ENCODE measurements at places on chromosomes 6 and 20.

DNA sequence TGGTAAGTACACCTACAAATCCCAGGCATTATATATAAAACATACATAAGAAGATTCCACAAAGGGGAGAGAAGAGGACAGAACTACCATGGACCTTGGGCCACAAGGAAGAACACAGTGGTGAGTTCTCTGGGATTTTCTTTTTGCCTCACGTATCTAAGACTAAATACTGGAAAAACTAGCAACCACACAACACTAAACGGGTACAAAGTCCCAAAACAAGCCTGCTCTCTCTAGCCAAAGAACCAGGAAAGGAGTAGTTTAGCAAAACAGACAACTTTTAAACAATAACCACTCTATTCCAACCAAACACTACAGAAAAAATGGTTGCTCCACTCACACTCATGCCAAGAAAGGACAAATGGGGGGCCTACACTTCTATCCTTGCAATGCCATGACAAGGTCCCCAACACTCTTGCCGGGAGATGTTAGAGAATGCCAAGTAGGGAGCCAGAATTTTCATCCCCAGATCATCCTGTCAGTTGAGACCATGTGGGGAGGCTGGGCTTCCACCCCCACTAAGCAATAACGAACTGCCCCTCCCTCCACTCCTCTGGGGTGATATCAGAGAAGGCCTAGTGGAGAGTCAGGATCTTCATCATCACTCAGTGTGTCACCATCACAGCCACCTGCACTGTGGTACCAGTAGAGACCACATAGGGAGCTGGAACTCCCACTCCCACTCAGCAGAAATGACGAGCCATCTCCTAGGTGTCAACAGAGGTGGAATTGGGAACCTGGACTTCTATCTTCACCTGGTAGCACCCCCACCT is 123.5 kb downstream of the DST start:
- DNase-seq, result no peak

- peak; percentile 60 for DNase-seq
These were observed at the start of gene IER3 for GRCh38 chr6:30744054-30744805. IER3 (minus strand) TSS chr6:30744547; CDS start chr6:30744518, 29 bp downstream.

DNA sequence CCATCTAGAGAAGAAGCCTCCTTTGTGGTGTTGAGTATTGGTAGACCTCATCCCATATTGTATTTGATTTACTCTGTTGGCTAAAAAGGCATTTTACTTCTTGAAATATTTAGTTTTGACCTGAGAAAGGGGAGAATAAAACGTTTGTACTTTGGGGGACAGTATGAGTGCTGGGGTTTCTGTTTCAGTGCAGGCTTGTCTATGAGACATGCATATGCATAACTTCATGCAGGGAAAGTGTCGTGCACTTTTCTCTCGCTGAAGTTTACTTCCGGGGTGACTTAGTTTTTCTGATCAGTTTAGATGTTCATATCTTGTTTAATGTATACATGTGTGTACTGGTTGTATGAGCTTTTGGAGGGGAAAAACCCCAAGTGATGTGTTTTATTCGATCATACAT is 59.5 kb downstream of the UTRN start:
- DNase-seq, result no peak

DNA sequence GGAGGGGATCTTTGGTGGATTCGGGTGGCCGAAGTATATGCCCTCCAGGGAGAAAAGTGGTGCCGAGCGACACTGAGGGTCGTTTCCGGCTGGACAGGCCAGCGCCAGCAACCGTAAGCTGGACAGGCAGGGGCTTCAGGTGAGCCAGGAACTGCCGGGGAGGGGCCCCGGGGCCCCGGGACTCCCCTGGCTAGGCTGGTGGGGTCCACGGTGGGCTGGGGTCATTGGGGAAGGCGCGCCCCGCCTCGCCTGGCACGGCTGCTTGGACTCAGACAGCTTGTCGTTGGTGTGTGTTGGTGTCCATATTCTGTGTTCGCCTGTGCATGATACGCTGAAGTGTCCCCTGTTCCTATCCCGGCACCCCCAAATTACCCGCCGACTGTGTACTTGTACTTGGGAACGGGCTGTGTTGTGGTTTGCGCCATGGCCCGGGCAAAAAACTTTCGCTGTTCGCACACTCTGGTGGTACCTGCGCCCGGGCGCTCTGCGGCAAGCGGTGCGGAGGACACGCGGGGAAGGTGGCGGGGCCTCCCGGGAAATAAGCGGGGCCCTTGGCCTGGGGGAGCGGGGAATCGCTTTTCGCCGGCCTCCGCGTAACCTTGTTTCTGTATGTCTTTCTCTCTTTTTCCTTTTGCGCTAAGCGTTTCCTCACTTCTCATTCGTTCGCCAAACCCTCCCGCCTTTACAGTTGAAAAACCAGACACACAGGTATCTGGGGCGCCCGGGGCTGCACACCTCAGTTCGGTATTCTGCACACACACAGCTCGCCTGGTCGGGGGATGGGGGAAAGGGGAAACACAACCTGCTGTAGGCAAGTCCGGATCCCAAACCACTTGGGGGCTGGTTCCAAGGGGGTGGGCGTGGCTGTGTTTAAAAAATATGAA is 3.2 kb downstream of the GNAS start:
- no peak for DNase-seq

GRCh38 chr6:168562576-168563151 is 121.7 kb downstream of the SMOC2 start:
- DNase-seq, result no peak

DNA sequence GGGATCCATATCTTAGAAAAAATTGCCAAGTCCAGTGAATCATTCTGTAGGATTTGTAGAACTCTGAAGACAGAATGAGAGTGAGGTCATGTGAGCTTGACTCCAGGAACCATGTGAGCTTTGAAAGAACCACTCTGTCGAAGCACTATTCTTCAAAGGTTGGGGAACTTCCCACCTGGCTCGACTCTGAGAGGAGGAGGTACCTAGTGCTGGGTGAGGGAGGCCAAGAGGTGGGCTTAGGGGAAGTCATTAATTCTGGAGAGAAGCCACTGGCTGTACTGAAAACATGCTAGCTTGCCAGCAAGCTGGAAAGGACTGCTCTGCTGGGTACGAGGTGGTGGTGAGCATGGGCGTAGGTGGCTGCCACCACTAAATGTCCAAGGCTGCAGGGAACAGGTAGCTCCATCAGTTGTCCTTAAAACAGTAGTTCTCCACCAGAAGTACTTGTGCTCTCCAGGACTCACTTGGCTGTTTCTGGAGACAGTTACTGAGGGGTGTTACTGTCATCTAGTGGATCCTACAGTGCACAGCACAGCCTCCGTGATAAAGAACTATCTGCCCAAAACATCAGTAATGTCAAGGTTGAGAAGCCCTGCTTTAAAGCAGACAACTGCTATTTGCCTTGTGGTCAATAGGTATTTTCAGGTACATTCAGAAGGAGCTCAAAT is 34.7 kb upstream of the SYNJ2 start:
- DNase-seq, result no peak

GRCh38 chr20:44979090-44979621 is 12.8 kb downstream of the STK4 start:
- peak; percentile 57 for DNase-seq

DNA sequence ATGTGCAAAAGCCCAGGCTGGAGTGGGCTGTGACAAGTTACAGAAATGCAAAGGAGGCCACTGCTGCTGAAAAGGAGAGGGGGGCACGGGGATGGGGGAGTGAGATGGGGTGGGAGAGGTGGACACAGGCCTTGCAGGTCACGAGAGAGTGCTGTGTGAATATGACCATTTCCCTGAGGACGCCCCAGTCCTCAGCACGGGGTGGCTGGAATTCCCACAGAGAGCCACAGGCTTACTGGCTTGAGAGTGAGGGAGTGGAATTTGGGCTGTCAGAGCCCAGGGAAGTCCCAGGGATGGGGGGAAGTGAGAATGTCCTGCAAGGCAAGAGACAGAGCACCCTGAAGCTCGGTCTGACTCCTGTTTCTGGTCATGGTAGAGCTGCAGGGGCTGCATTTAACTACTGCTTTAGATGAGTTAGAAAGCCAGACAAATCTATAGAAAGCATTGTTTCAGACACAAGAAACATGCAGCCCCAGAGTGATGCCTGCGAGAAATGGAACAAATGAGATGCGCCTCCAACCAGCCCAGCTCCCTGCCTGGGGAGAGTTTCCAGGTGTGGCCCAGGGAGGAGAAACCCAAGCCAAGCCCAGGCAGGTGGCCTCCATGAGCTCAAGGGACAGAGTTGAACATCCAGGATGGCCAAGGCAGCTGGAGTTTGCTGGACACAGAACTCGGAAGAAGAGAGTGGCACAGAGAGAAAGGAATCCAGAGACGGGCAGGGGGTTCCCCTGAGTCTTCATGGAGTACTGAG is 30.5 kb downstream of the NPEPL1 start:
- no peak for DNase-seq

- no peak for DNase-seq
These were observed 94.7 kb downstream of the RTN4IP1 start for GRCh38 chr6:106534564-106534982.

GRCh38 chr20:63471981-63472831 is at the start of gene KCNQ2:
KCNQ2 (minus strand) TSS chr20:63472655; CDS start chr20:63472463, 192 bp downstream.
- no peak for DNase-seq

- no peak for DNase-seq
These were observed 238.5 kb upstream of the RAB32 start for GRCh38 chr6:146305092-146305491.

- no peak for DNase-seq
These were observed 704.4 kb upstream of the SLC35B3 start for GRCh38 chr6:9139746-9140145.

GRCh38 chr6:10151144-10151915 is 263.5 kb downstream of the TFAP2A start:
- DNase-seq, result no peak

DNA sequence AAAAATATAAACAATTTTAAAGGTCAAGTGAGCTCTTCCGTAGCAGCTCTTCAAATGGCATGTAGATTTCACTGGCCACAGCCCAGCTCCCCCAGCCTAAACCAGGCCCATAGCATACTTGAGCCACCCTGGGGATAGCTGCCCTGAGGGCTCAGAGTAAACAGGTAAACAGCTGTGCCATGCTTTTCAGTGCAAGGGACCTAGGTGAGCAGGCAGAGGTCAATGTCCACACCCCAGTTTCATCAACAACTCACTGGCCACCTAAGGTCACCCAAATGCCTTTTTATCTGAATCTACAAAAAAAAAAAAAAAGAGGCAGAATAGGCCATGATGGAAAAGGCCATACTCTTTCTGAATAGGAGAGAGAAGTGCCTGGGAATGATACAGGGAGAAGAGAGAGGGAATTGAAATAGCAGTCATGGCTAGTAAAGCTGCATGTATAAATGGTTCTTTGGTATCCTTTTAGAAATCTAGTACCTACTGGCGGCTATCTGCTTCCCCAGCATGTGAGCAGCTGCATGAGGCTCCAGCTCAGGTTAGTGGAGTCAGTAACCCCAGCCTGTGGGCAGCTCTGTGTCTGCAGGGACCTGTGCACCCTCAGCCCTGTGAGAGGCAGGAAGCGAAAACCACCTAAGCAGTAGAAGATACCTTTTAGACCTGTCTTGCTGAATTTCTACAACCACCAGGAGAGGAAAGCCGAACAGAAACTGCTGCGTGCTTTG is 77.0 kb downstream of the FOXA2 start:
- DNase-seq, result no peak

All from effector CD8-positive, alpha-beta T cell (primary cell).